ENCODE measurements at places on chromosomes 7 and 10.

GRCh38 chr7:15015545-15016314, 113.2 kb upstream of the DGKB start:
- DNase-seq = no peak

GRCh38 chr7:106278695-106279094, 6.1 kb downstream of the NAMPT start:
- DNase-seq = no peak

DNA sequence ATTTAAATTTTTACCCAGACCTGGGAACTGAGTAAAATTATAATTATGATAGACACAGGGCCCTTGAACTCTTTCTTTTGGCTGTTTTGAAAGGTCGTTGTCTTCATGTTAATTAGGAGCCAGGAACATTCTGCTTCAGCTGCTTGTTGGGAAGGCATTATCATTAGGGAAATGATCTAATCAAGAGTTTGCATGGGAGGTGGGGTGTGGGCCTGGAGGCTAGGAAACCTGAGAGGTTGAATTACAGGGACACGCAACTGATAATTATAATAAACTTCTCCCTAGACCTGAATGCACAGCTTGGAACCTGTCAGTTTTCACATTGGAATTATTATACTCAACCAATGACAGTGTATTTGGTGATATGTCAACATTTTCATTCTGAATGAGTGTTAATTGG, 237.7 kb downstream of the CACNB2 start:
- DNase-seq = no peak

GRCh38 chr7:150409300-150410030, 30.3 kb downstream of the ZNF775 start:
- no peak for DNase-seq

DNA sequence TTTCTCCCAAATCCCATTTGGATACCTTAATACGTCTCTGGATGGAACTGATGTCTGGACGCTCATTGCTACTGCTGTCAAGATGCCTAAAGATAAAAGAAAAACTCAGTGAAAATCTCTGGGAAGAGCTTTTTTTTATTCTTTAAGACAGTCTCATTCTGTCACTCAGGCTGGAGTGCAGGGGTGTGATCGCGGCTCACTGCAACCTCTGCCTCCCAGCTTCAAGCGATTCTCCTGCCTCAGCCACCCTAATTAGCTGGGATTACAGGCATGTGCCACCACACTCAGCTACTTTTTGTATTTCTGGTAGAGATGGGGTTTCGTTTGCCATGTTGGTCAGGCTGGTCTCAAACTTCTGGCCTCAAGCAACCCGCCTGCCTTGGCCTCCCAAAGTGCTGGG, 102.2 kb downstream of the NT5C2 start:
- no peak for DNase-seq

GRCh38 chr7:2689951-2690705, 2.1 kb downstream of the AMZ1 start:
- no peak for DNase-seq

- DNase-seq = no peak
Measured at GRCh38 chr7:113289140-113289740, 170.9 kb upstream of the SMIM30 start.

DNA sequence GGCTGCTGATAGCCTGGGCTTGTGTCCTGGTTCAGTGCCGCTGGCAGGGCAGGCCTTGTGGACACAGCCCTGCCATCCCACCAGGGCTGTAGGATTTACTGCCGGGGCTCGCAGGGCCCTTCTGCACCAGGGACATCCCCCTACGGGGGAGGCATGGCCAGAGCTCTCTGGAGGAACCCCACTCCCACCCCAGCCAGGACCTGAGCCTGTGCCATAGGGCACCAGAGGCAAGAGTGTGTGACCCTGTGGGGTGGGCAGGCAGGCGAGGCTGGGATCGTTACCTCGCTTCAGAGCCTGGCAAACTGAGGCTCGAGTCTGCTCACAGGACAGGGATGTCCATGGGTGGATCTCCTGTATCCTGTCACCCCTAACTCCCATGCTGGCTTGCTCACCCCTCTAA, 2.6 kb downstream of the LDB3 start:
- no peak for DNase-seq

DNA sequence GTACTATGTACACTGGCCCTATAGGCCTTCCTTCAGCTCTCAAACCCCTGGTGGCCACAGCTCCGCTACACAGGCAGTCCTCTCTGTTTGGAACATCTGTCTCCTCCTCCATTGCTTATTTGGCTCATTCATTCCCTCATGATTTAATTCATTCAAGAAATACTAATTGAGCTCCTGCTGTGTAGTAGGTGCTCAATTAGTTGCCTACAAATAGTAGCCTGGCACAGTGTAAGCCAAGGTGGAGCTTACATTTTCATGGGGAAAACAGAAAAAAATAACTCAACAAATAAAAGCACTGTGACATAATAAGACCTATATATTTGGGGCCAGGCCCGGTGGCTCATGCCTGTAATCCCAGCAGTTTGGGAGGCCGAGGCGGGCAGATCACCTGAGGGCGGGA, 3.4 kb upstream of the FIS1 start:
- DNase-seq = no peak

- DNase-seq = no peak
Measured at GRCh38 chr7:95056901-95057300, 149.5 kb downstream of the PPP1R9A start.

DNA sequence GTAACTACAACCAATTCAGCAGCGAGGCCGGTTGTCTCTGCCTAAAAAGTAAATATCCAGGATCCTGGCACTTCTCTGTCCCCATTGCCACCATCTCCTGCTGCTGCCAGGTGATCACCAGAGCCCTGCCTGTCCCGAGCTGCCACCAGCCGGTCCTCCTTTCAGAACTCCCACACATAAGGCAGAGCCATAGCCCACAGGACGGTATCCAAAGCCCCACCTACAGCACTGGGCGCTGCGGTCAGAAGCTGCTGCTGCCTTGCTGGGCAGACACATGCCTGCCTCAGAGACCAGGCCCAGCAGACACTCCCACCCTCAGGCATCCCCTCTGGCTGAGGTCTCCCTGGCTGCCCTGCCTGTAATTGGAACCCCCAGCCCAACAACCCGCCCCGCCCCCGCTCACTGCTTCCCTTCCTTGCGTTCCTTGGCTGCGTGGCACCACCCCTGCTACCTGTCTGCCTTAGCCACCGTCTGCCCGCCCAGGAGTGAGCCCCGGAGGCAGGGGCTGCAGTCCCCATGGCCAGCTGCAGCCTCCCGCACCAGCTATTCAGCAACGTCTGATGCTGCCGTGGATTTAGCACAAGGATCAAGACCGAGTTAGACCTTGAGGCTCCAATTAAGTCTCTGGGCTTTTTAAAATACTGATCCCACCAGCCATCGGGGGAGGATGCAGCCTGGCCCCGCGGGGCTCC, 100.7 kb downstream of the CYTH3 start:
- no peak for DNase-seq

DNA sequence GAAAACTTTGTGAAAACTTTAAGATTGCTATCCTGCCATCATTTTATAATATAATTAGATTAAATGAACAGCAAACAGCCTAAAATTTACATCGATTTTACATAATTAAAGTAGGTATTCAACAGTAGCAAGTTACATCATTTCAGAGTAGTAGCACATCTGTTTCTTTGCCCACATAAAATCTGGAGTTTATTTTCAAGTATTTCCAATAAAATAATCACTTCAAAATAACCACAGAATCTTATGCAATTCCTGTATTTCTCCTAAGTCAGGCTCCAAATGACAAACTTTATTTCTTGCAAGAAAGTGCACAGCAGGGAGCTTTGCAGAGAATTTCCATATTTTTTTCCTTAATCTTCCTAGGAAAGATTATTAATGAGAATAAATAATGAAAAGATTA, 82.6 kb downstream of the CUBN start:
- no peak for DNase-seq

- no peak for DNase-seq
Measured at GRCh38 chr7:149820622-149821190, 17.5 kb upstream of the ZNF862 start.

DNA sequence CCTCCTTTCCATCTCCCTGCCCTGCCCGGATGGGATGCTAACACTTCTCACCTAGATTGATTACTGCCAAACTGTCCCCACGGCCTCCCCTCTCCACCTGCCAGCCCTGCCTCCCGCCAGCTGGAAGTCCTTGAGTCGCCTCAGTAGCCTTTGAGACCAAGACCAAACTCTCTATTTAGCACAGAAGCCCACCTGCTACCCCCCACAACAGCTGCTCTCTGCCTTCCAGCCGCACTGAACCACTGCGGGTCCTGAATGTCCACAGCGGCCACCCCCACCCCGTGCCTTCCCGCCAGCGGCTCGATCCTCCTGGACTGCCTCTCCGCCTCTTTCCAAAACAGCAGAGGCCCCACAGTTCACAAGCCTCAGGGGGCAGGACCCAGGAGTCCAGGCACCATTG, 39.0 kb downstream of the FKBP6 start:
- no peak for DNase-seq

GRCh38 chr10:61140765-61141392, 196.9 kb upstream of the RHOBTB1 start:
- DNase-seq = no peak

GRCh38 chr10:17247210-17247609, 19.2 kb downstream of the VIM start:
- DNase-seq = no peak

DNA sequence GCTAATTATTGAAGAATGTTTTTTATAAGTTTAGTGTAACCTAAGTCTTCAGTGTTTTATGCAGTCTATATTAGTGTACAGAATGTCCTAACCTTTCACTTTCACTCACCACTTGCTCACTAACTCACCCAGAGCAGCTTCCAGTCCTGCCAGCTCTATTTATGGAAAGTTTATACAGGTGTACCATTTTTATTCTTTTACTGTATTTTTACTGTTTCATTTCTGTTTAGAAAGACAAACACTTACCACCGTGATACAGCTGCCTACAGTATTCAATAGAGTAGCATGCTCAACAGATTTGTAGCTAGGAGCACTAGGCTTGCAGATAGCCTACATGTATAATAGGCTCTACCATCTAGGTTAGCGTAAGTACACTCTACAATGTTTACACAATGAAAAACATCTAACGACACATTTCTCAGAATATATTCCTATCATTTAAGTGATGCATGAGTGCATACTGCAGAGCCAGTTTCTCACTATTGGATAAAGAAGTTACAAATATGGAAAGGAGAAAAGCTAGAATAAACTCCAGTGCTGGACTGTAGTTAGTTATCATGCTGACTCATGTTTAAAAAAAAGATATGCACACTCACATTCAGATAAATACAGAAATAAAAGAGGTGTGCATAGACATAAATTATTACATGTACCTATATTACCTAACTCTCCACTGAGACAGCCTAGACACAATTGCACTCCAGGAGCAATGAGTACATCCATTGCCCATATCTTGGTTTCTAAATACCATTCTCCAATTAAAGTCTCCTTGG, 30.4 kb downstream of the STEAP1B start:
- no peak for DNase-seq

GRCh38 chr10:48517911-48518811, 86.7 kb downstream of the ARHGAP22 start:
- no peak for DNase-seq

DNA sequence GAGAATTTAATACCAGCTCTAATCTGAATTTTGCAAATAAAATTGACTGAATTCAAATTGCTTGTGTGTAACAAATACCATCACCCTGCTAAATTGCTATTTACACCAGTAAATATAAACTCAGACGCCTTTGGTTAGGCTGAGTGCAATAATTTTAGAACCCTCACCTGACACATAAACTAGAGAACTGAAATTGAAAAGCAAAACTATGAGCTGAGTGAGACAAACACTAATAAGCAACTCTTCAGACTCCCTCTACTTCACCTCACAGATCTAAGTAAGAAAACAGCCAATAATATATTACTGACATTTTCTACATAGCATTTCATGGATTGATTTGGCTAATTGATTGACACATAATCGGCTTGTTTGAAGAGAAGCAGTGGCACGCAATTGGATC, 621.2 kb downstream of the REEP3 start:
- DNase-seq = no peak

DNA sequence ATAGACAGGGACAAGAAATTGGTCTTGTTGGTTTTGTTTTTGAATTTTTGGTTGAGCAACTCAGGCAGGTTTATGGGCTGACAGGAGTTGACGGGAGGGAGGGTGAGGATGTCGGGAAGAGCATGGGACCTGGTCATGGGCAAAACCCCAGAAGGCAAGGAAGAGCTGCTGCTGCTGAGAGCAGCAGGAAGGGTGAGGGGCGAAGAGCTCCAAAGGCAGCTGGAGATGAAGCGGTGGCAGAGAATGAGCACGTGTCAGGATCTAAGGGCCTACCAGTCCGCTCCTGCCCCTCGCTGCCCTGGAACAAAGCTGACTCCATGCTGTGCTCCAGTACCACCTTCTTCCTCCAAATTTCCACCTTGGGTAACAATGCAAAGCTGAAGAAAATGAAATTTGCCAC, 84.3 kb downstream of the ARHGAP22 start:
- no peak for DNase-seq

- DNase-seq = no peak
Measured at GRCh38 chr7:103912891-103913605, 76.4 kb downstream of the RELN start.

- DNase-seq = no peak
Measured at GRCh38 chr10:3066317-3067117, 831 bp upstream of the PFKP start.

- no peak for DNase-seq
Measured at GRCh38 chr7:70763961-70764691, 367.8 kb upstream of the GALNT17 start.

- no peak for DNase-seq
Measured at GRCh38 chr7:106247841-106248240, 36.9 kb downstream of the NAMPT start.

GRCh38 chr10:129945941-129946760, 17.9 kb downstream of the EBF3 start:
- DNase-seq = no peak

DNA sequence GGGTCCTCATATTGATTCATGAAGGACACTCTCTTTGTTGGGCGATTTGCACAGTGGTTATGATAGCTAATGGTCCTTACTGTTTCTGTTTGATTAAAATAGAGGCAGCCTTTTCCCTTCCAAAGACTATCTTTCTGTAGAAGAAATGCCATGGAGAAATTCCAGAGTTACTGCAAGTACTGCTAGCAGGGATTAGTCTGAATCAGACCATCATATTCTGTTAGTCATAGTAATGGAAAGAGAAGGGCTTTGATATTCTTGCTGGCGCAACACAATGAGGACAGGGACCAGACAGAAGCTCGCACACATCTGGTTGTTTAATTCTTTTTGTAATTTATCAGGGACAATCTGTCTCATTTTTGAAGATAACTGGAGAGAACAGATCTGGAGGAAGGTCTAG, 304.5 kb upstream of the FZD8 start:
- DNase-seq = no peak

- no peak for DNase-seq
Measured at GRCh38 chr7:130683026-130683425, 3.3 kb downstream of the TSGA13 start.

All from activated T-helper 1 cell treated with Interleukin-2 at 50 U/mL for 16 hours (primary cell).